Muscle of arm (tissue), 14 donors: ENCODE measurements at places on chromosomes 6 and 20. TPM values are rescaled to one million over a fixed set of nuclear protein-coding genes. Genes with fewer than 3 reads are reported as not detected.

The OXT gene
- 0.39 TPM for polyA plus RNA-seq

The HDGFL1 gene
- polyA plus RNA-seq, result not detected

The CCN6 gene
- polyA plus RNA-seq, result 0.16 TPM

The PRPH2 gene
- polyA plus RNA-seq, result not detected

GRCh38 chr20:38927902-38928578, 1.8 kb downstream of the FAM83D start:
- DNase-seq, result no peak

- DNase-seq, result peak; percentile 21
These were observed 23.4 kb downstream of the FAM217A start for GRCh38 chr6:4055420-4056041.

DNA sequence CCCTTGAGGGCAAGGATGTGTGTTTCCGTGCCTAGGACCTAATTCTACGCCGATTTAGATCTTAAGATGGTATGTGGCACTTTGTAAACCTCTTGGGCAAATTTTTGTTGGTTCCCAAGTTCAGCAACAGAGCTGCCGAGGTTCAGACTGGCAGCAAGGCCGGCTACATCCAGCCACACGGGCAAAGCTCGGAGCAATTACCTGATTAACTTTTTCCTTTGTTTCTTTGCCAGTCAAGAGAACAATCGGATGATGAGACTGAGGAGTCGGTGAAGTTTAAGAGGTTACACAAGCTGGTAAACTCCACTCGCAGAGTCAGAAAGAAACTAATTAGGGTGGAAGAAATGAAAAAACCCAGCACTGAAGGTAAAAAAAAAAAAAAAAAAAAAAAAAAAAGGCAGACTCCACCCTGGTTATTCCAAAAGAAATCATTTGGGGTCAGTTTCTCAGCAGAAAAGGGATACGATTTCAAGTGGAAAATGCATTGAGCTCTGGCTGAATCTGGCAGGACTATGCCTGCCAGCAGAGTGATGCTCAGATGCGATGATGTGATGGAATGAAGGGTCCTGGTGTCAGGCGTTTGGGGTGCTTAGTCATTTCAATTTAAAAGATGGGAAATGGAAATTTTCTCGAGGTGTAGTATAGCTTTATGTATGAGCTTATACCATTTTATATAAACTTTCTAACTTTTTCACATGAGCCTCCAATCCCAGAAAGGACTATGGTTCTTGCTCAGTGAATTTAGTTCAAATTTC, 171.6 kb downstream of the SASH1 start:
- peak; percentile 60 for DNase-seq

DNA sequence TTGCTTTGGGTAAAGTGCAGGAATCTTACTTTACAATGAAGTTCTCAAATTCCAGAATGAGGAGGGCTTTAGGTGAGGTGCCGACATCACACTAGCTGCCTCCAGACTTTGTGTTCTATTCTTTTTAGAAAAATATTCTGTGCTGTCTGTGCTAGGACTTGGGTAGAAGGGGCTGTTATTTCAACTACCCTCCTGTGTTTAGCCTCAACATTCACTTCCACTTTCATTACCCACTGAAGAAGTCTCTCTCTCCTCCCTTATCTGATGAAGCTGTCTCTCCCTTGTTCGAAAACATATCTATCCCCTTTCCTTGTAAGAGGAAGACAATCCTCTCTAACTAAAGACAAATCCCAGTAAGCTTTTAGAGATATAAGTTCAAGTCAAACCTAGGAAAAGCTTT, 25.0 kb upstream of the BRPF3 start:
- no peak for DNase-seq

- peak; percentile 65 for DNase-seq
These were observed 2.8 kb downstream of the RAET1E start for GRCh38 chr6:149895048-149895590.

DNA sequence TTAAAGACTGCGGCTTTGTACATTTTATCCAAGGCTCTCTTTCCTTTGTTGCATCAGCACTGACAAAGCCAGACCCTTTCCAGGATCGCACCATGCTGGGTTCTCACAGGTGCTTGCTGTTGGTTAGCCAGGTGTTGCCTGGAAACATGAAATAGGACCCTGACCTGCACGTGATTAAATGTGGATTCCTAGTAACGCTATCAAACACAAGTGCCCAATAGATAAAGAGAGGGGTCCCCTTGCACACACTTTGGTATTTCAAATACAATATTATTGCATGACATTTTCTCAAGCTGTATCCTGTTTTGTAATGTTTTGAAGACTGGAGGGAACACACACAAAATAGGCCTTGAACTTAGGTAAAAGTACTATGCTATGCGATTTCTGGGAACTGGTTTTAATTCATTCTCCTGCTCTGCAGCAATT, 73.3 kb downstream of the AKAP12 start:
- DNase-seq, result no peak

- DNase-seq, result no peak
These were observed 764 bp downstream of the BAG6 start for GRCh38 chr6:31651602-31652191.
